ENCODE measurements at places on chromosomes 16 and 17. TPM values are rescaled to one million over a fixed set of nuclear protein-coding genes. Genes with fewer than 3 reads are reported as not detected.

The MPDU1 gene
- 60.2 TPM for total RNA-seq

The EXOC7 gene
- 249 TPM for total RNA-seq

The SMTNL2 gene
- 22.0 TPM for total RNA-seq

The PHOSPHO1 gene
- 0.22 TPM for total RNA-seq

The ZKSCAN2 gene
- total RNA-seq, result 16.6 TPM

The HOXB7 gene
- total RNA-seq, result 0.64 TPM

The RTN4RL1 gene
- total RNA-seq, result 50.3 TPM

The STAT5A gene
- total RNA-seq, result 3.4 TPM

The FBXL20 gene
- 31.0 TPM for total RNA-seq

The KCNJ18 gene
- total RNA-seq, result not detected

The NME3 gene
- total RNA-seq, result 79.1 TPM

The SLFN14 gene
- not detected for total RNA-seq

The FAHD1 gene
- total RNA-seq, result 26.5 TPM

The FBF1 gene
- total RNA-seq, result 110 TPM

The MYO18A gene
- 465 TPM for total RNA-seq

The TBC1D3L gene
- total RNA-seq, result 76.4 TPM

The SLFN12 gene
- not detected for total RNA-seq

The SEC14L5 gene
- total RNA-seq, result 3.1 TPM

The AXIN2 gene
- total RNA-seq, result 26.5 TPM

The KRT20 gene
- total RNA-seq, result not detected

The SRL gene
- 0.37 TPM for total RNA-seq

The ITGB4 gene
- total RNA-seq, result not detected

The KRT31 gene
- total RNA-seq, result not detected

The TNFRSF17 gene
- total RNA-seq, result not detected

The RASL10B gene
- 3.3 TPM for total RNA-seq

The PLCG2 gene
- 0.49 TPM for total RNA-seq

The KRT14 gene
- not detected for total RNA-seq

The MT1H gene
- total RNA-seq, result not detected

The IL21R gene
- total RNA-seq, result 0.86 TPM

The NAGS gene
- total RNA-seq, result 0.49 TPM

The NCOR1 gene
- total RNA-seq, result 152 TPM

The RAB11FIP4 gene
- 103 TPM for total RNA-seq

The GP1BA gene
- total RNA-seq, result 0.47 TPM

The TBX6 gene
- 0.86 TPM for total RNA-seq

The SNX20 gene
- not detected for total RNA-seq

The CHST4 gene
- total RNA-seq, result not detected

The ZNF286A gene
- 229 TPM for total RNA-seq

All from glutamatergic neuron (in vitro differentiated cells).